Posterior vena cava (tissue), 2 donors: ENCODE measurements at places on chromosomes 13 and 19. TPM values are rescaled to one million over a fixed set of nuclear protein-coding genes. Genes with fewer than 3 reads are reported as not detected.

DNA sequence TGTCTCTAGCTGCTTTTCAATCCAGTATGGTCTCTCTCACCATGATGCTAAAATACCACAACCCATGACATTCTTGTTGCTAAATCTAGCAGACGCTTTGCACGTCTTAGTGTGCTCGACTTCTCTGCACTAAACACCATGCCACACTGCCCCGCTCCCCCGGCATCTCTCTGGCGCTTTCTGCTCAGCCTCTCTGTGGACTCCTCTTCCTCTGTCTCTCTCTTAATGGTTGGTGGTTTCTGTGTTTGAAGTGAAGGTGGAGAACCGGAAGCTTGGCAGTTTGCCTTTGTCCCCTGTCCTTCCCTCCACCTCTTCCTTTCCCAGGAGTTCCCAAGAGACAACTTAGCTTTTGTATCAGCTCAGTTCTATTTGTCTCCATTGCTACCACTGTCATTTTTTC lies 8.8 kb downstream of the ERCC5 start:
- DNase-seq = no peak

DNA sequence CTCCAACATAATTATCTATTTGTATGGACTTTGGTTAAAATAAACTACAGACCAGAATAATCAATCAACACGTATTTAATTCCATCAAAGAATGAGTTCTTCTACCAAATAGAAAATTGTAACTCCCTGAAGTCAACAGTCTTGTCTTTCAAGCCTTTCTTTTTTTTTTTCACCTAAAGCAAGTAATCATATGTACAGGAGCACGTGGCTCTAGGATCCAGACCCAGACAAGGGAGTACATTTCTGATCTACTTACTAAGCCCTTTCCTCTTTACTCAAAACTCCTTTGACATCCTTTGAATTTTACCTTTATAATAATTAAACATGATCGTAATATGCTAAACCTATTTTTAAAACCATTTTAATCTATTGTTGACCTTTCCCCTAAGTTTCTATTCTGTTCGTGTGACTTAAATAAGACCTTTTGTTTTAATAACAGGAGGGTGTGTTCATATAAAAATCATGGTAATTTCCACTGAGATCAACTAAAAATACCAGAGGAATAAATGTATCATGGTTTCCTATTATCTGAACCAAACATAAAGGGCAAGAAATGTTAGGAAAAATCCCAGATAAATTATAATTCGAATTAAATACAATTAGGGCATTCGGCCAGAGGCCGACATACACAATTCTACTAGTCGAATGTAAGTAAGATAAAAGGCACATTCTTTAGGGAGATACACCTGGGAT lies 1.7 kb downstream of the SLC7A1 start:
- DNase-seq = no peak

- DNase-seq = no peak
These were observed 800.7 kb upstream of the SLITRK5 start for GRCh38 chr13:86870444-86870843.

- DNase-seq = no peak
These were observed 12.1 kb upstream of the LGALS13 start for GRCh38 chr19:39590265-39590664.

- no peak for DNase-seq
These were observed 68.0 kb downstream of the KDM4B start for GRCh38 chr19:5036698-5037563.

- DNase-seq = no peak
These were observed 776 bp upstream of the NCLN start for GRCh38 chr19:3184847-3185460.

GRCh38 chr13:112219740-112220139 lies 152.8 kb downstream of the SOX1 start:
- no peak for DNase-seq

GRCh38 chr19:15423130-15423529 lies 4.3 kb upstream of the AKAP8L start:
- no peak for DNase-seq

GRCh38 chr19:19873381-19873780 lies 7.7 kb downstream of the ZNF253 start:
- DNase-seq = no peak

DNA sequence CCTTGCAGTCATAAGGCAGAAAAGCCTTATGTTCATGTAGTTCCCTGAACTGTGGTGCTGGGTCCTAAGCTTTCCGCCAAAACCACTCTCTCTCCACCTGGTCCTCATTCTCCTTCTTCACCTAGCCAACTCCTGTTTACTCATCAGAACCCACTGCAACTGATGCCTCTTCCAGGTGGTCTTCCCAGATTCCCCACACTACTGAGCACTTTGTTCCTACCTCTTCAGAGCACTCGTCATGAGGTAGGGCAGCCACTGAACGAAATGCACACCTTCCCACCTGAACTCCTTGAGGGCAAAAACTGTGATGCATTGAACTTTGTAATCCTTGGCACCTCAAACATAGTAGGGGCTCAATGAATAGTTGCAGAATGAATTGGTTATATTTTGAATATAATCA lies 100.4 kb downstream of the DOCK9 start:
- no peak for DNase-seq

GRCh38 chr13:33352526-33352925 lies 67.0 kb upstream of the STARD13 start:
- no peak for DNase-seq

DNA sequence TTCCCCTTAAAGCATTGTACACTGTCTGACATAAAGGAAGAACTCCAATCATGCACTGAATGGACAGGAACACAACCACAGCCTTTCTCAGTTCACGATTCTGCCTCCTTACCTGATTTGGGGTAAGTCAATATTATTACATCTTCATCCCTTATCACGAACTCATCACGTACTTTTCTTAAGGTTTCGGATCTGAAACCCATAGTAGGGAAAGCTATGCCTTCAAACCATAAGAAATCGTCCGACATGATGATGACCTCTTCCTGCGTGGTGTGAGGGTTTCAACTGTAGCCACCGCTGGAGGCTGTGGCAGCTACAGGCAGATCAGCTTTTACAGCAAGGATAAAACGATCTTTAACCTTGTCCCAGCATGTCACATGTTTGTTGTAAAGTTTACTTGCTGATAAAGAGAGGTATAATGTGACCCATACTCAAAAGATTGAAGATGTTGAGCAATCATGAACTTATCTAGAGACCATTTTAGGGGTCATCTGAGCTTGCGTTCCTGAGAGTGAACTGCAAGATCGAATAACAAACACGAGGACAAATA lies at the start of gene SULT2A1:
Gene SULT2A1, minus strand, starts transcription at position 306 of the 550 bp plus-strand sequence. Its CDS starts 58 bp downstream, at position 248.
- no peak for DNase-seq

- no peak for DNase-seq
These were observed 13.8 kb downstream of the DDX39A start for GRCh38 chr19:14405380-14405757.

- DNase-seq = no peak
These were observed 8.7 kb downstream of the SBK2 start for GRCh38 chr19:55528030-55528803.

DNA sequence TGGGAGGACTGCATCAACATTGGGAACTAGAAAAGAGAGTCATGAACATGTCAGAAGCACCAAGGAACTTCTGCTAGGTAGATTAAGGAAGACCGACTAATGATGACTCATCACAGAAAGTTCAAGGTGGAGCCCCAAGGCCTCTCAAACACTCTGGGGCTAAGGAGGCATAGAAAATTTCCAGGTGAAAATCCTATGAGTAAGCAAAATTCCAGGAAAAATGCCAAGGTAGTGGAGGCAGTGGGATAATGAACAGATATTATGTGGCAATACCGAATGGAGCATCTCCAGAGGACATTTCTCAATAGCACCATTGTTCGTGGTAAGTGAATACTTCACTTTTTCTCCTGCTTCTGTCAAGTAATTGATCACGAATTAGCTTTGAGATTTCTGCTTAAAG lies 336.5 kb downstream of the MZT1 start:
- DNase-seq = no peak

GRCh38 chr19:33158365-33158764 lies 26.5 kb downstream of the WDR88 start:
- no peak for DNase-seq

DNA sequence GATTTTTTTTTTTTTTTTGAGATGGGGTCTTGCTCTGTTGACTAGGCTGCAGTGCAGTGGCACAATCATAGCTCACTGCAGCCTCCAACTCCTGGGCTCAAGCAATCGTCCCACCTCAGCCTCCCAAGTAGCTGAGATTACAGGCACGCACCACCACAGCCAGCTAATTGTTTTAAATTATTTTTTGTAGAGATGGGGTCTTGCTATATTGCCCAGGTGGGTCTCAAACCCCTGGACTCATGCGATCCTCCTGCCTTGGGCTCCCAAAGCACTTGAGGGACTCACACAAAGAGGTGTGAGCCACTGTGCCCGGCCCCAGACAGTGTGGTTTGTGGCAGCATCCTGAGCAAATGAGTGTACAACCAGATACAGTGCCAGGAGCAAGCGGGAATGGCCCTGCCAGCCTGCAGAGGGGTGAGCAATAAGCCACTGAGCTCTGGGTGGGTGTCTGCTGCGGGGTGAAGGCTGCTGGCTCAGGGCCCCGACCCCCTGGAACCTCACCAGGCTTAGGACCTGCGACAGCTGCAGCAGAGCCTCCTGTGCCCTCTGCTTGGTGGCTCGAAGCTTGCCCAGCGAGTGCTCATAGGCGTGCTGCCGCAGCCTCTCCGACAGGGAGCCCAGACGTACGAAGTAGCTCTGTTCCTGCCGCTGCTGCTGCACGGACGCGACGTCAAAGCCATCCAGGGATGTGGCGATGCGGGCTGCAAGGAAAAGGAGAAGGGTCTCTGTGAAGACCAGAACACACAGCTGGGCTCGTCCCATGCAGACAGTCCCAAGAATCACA lies 15.9 kb upstream of the TICAM1 start:
- no peak for DNase-seq

GRCh38 chr19:2494084-2494446 lies 18.1 kb downstream of the GADD45B start:
- DNase-seq = peak; percentile 86

DNA sequence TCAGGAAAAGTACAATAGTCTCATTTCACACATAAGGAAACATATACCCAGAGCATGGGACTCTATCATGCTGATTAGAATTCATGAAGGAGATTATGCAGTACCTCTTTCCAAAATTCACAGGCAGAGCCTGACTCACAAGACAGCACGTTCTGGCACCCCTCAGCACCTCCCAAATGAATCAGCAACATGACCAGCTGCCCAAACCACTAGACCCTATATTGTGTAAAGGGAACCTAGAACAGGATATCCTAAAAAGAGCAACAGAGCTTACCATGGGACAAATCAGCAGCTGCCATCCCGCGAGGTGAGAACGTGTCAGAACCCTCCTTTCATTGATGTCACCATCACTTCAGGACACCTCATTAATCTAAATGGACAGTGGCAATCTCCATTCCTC lies 2.5 kb downstream of the ZNF426 start:
- DNase-seq = no peak

DNA sequence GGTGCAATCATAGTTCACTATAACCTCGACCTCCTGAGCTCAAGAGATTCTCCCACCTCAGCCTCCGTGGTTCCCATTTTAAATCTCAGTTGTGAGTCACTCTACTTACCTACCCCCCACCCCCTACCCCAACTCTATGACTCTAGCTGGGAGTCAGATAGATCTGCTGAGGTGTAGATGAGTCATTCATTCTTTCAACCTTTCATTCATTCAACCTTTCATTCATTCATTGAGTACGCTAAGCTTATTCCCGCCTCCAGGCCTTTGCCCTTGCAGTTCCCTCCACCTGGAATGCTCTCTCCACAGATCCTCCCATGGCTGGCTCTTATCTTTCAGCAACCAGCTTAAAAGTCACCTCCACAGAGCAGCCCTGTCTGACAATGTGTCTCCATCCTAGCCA lies 1.1 kb upstream of the MAST1 start:
- DNase-seq = no peak

DNA sequence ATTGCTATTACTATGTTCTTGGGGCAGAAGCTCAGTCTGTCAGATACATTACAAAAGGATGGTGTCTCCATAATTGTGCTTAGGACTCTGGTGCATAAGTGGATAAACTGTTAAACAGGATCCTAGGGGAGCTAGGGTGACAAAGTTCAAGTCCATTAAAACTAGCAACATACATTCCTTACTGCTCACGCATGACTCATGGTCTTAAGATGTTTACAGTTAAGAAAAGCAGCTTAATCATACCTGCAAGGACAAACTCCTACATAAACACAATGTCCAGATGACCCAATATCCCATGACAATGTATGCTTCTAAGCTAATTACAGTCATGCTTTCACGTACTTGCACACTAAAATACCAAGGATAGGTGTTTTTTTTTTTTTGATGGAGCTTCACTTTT lies 3.5 kb upstream of the ZNF701 start:
- DNase-seq = no peak

DNA sequence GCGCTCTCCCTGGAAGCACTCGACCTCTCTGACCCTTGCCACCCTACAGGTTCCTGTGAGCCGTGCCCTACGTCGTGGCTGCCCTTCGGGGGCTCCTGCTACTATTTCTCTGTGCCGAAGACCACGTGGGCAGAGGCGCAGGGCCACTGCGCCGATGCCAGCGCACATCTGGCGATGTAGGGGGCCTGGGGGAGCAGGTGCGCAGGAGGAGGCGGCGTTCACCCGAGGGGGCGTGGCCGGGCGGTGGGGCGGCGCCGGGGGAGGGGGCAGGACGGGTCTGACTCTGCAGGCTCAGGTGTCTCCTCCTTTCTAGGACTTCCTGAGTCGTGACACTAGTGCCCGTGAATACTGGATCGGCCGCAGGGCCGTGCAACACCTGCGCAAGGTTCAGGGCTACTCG lies 26.4 kb downstream of the CLEC4M start:
- DNase-seq = no peak

- DNase-seq = no peak
These were observed 59.8 kb upstream of the MEDAG start for GRCh38 chr13:30846311-30846710.

GRCh38 chr13:107367258-107367657 lies 799.3 kb upstream of the ARGLU1 start:
- no peak for DNase-seq

- no peak for DNase-seq
These were observed 14.5 kb downstream of the ZNF708 start for GRCh38 chr19:21314676-21315075.

Gene OVOL3
- not detected for total RNA-seq

Gene PLEKHJ1
- total RNA-seq = 24.3 TPM

Gene ZNF471
- total RNA-seq = 9.4 TPM

Gene KCNRG
- not detected for total RNA-seq

Gene SPIB
- total RNA-seq = not detected

Gene THOP1
- 30.6 TPM for total RNA-seq

Gene MYBPC2
- 0.05 TPM for total RNA-seq

Gene COMP
- total RNA-seq = 403 TPM

Gene C19orf81
- 0.57 TPM for total RNA-seq
